Cortex of kidney (tissue), 1 donor: ENCODE measurements at places on chromosomes 4 and X.

GRCh38 chr4:28421221-28421620, 1560.6 kb downstream of the STIM2 start:
- no peak for DNase-seq

- no peak for DNase-seq
Measured at GRCh38 chr4:186627226-186627865, 72.0 kb upstream of the MTNR1A start.

- DNase-seq = no peak
Measured at GRCh38 chr4:121697564-121697963, 784 bp upstream of the ANXA5 start.

DNA sequence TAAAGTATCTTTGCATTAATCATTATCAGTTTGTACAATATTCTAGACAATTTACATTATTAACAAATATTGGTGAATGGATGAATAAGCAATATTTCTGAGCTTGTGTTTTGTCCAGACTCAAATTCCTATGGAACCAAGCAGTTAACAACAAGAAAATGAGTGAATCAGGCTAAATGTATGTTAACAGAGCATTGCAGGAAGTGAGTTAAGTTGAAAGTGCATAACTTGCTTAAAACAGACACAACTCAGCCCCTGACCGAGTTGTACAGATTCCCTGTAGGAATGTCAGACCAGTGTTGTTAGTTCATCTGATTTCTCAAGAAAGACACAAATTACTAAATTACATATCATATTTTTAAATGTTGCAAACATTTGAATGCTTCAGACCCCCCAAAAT, 23.7 kb upstream of the CSN1S1 start:
- DNase-seq = no peak

GRCh38 chr4:86185659-86186058, 174.2 kb downstream of the MAPK10 start:
- no peak for DNase-seq

GRCh38 chr4:154078504-154079350, 289.8 kb upstream of the SFRP2 start:
- no peak for DNase-seq

GRCh38 chr4:174873931-174874330, 44.2 kb upstream of the ADAM29 start:
- DNase-seq = no peak

- DNase-seq = no peak
Measured at GRCh38 chrX:104669063-104669462, 103.1 kb downstream of the IL1RAPL2 start.

- no peak for DNase-seq
Measured at GRCh38 chrX:12304261-12304660, 166.0 kb downstream of the FRMPD4 start.

GRCh38 chr4:181957088-181957487, 286.1 kb upstream of the TENM3 start:
- DNase-seq = no peak

GRCh38 chr4:125642645-125643044, 327.9 kb downstream of the FAT4 start:
- no peak for DNase-seq

DNA sequence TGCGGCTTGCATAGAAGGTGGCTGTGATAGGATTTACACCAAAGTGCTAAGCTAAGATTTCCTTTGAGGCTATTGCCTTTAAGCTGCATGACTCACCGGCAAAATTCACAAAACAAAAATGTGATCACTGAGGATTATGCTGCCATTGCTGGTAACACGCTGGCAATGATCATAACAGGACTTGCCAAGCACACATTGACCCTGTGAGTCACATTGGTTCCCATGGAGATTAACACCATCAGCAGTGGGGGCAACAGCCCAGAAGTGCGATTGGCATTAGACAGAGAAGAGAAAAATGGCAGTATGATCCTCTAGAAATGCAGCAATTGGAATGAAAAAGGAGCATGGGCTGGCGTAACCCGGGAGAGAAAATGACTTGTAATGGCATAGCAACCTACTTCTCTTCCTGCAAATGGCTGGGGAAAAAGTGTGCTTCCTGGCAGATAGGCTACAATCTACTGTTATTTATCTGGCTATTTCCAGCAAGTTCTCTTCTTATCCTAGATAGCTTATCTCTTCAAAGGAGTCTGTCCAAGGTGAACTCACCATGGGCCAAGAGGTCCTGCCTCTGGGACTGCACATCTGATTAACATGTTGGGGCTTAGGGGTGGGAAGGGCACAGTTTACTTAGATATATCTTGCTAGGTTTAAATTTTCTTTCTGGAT, 314.2 kb upstream of the IGFBP7 start:
- no peak for DNase-seq

DNA sequence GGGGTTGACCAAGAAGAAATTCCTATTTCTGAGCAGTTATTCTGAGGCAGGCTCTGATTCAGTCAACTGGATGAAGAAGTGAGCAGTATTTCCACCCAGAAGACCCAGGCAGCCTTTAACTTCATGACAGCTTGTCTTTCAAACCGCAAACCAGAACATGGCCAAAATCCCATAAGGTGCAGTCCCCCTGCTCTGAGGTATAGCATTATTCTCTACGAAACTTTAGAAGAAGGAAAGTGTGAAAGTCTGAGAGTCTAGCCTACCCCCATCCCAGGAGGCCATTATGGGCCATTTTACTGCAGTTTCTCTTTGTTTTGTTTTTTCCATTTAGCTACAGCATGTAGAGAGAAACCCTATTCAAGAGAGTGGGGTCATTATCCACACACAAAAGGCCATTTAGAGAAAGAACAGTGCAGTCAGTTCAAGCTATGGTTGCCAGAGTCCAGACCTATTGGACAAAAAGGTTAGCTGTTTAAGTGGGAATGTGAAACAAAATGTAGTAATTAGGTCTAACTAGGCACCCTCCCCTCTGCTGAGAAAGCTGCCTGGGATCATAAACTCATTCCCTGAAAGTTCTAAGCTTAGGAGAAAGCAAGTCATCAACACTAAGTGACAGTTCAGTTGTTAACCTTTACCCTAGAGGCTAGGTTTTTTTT, 52.1 kb upstream of the RASGEF1B start:
- DNase-seq = no peak

DNA sequence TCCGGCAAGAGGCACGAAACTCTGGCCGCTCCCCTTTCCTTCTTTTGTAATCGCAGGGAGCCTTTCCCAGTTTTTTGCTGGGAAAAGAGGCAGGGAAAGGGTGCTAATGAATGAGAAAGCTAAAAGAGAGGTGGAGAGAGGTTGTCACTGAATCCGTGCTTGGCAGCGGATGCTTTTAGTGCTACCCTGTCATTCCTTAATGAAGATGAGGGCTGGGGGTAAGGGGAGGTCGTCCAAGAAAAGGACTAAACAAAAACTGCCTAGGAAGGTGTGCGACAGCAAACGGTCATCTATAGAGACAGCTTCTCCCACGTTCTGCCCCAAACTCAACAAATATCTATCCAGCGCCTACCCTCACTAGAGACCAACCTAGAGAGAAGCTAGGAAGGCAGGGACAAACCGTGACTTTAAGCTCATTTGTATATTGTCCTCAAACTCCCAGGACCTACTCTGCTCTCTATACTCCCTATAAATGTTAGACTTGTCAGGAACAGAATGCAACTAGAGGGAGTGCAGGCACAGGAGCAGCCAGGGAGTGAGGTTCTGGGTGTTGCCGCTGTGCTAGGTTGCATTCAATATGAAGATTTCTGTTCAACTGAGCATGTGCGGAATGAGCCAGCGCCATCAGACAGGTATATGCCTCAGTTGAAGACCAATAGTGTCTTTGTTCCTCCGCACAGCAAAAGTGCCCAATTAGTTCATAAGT, 777 bp upstream of the CASK start:
- no peak for DNase-seq

DNA sequence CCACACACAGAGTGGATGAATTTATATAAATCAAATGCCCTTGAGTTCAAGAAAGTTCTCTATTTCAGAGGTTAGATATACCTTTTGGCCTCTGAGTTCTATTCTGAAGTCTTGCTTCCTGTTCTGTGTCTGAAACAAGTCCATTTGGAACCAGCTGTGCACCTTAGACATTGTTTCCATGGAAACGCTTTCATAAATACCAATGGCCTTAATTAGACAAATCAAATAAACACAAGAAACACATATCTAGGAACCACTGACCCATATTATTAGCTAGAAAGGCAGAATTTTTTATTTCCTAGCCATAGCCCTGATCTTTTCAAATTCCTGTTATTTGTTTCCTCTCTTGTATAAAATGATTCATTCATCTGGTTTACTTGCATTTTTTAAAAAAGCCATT, 8.4 kb upstream of the C4orf54 start:
- DNase-seq = no peak

GRCh38 chrX:29083823-29084222, 496.6 kb downstream of the IL1RAPL1 start:
- no peak for DNase-seq

- DNase-seq = no peak
Measured at GRCh38 chr4:185748901-185749390, 63.0 kb downstream of the SORBS2 start.

DNA sequence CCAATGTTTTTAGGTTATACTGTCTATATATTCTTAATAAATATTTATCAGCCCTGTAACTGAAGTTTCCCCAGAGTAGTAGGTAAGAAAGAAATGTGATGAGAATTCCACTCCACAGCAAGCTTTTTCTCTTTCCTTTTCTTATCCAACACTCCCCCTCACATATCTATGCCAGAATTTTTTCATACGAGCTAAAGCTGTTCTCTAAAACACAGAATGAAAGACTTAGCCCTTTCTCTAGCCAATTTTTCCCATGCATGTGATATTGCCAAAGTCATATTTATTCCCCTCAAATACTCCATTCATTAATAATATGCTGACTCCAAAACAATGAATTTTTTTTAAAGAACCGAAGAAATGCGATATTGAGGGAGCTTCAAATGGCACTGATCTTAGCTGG, 32.3 kb downstream of the VEGFC start:
- DNase-seq = no peak

- no peak for DNase-seq
Measured at GRCh38 chr4:113173793-113174264, 124.4 kb downstream of the ANK2 start.

DNA sequence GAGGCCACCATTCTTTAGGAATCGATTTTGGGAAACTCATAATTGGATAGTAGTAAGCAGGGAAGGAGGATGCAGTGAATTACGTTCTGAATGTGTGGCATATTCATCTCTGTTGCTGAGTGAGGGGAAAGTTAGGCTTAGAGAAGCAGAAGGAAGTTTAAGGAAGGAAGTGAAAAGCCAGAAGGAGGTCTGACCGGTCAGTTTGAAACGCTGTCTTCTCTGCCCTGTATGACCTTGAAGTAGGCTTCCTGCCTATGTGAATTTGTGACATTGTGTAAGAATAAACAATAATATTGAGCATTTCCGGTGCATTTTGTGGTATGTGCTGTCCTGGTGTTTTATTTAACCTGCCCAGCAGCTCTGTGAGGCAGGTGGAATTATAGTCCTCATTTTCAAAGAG, 67.3 kb downstream of the PDLIM5 start:
- DNase-seq = no peak

GRCh38 chr4:56937262-56937661, 29.6 kb downstream of the REST start:
- no peak for DNase-seq

DNA sequence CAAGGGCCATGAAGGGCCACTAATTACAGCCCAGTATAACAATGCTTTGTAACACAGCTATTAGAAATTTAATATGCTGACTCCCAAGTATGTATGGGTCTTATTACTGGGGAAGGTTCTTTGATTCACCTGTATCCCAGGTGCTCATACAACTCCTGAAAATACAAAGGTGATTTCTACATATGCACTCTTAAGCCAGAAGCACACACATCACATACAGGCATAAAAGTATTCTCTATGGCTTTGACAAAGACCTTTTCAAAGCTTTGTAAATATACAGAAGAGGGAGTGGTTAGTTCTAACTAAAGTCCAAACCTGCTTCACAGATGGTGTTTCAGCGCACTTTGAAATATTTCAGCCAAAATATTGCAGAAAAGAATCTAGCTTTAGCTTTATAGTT, 191.5 kb downstream of the SNCA start:
- no peak for DNase-seq

DNA sequence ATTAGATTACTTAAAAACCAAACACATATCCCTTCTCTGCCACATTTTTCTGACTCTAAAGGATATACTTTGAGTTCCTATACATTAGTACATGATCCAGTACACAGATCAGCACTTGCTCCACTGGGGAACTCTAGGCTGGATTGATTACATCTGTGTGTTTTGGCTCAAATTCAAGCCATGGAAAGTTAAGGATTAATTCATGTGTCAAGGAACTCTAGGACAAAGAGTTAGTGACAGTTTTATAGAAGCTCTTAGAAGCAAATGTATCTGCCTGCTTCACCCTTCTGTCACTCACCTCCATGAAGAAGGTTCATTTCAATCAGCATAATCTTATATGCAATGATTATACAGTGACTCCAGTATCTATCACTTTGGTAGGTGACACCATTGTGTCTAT, 43.2 kb downstream of the SCFD2 start:
- DNase-seq = no peak

GRCh38 chrX:3549411-3549911, 164.0 kb downstream of the PRKX start:
- DNase-seq = no peak

- DNase-seq = no peak
Measured at GRCh38 chrX:65195621-65196020, 219.4 kb upstream of the ZC4H2 start.

DNA sequence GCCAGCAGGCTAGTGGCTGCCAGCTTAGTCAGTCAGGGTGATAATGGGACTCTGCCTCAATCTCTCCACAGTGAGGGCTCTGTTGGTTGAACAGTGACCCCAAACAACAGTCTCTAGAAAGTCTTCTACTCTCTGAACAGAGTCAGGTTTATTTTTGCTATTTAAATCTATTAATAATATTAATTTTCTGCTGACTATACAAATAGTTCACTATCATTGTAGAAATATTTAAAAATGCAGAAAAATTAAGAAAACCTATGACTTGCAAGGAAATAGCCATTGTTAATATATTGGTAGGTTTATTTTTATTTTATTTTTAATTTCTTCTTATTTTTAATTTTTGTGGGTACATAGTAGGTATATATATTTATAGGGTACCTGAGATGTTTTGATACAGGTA, 67.9 kb upstream of the AADAT start:
- DNase-seq = no peak

DNA sequence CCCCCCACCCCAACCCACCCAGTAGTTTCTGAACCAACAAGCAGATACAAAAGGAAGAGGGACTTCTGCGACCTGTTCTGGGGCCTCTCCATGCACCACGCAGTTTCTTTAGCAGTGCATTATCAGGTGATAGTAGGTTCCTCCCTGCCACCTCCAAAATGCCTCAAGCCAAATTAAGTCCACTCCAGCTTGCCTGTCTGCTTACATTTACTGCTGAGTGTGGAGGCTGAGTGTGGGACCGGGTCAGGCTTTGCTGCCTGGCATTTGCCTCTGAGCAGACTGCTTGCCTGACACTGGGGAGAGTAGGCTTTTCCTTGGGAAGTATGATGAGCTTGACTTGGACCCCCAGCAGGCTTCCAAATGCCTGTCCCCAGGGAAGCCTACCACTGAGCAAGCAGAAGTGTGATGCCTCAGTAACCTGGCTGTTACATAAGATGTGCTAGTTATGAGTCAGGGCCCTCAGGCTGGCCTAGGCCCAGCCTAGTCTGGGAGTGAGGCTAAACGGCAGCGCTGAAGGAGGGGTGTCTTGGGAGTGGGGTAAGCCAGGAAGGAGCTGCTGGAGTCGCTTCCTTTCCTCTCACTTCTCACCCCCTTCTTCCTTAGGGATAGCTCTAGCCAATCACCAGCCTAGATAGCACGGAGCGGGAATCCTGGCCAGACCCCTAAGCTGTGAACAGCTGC, 9.0 kb downstream of the TSC22D3 start:
- DNase-seq = no peak

GRCh38 chr4:19947349-19947748, 304.4 kb upstream of the SLIT2 start:
- DNase-seq = no peak
